ENCODE measurements at places on chromosomes 1 and 21. TPM values are rescaled to one million over a fixed set of nuclear protein-coding genes. Genes with fewer than 3 reads are reported as not detected.
A peak's percentile ranks its signal among the peaks of the same experiment; 100 is the strongest.

GRCh38 chr1:24412408-24412807 lies 1.2 kb downstream of the STPG1 start:
- DNase-seq, result peak; percentile 47

- DNase-seq, result no peak
Measured at GRCh38 chr1:210250998-210251679, 18.5 kb downstream of the SERTAD4 start.

DNA sequence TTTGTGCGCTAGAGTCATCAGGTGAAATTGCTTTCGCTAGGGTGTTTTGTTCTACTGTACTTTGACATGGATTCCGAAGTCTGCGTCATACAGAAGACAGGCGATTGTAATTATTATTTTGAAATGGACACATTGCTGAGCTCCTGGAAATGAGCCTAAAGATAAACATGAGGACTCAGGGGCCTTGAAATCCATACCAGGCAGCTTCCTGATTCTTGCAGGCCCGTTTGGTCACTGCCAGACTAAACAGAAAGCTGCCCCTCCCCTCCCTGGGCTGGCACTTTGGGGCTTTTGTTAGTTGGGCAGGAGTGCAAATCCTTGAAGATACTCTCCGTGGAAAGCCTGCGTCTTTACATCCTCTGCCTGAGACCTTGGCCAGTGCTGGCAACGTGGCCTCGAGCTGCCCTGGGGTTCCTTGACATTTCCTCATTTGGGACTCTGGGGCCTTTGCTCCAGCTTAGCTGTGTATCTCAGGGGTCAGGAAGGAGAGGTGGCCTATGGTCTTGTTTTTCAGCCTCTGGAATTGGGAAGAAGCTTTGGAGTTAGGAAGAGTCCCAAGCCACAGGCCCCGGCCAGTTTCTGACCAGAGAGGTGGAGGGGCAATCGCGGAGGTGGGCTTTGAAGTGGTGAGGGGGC lies 26.9 kb upstream of the KCNE2 start:
- no peak for DNase-seq

DNA sequence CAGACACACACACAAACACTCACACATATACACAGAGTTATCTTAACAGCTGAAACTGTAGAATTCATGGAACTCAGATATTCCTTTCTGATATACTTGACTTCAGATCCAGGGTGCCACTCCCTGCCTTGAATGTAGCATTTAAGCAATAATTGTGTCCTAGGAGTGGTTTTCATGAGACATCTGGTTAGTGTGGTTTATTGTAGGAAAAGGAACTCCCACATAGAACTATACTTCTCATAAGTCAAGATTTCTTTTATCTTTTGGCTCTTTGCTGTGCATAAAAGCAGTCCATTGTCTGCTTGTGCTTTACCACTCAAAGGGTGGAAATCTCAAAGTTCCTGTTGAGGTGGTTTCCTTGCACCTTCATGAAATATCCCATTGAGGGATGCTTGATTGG lies 272.6 kb upstream of the SGIP1 start:
- no peak for DNase-seq

- no peak for DNase-seq
Measured at GRCh38 chr1:19828546-19828945, 13.5 kb upstream of the RNF186 start.

GRCh38 chr1:191453487-191453886 lies 704.8 kb upstream of the RGS18 start:
- DNase-seq, result no peak

TTC22 gene
- total RNA-seq, result 1.6 TPM

All from activated CD4-positive, alpha-beta T cell treated with anti-CD3 and anti-CD28 coated beads, Interleukin-2, amount 10 ng/mL, durations not matched to agents 24 days and 14 days (primary cell).